ENCODE measurements at places on chromosomes 4 and X.

DNA sequence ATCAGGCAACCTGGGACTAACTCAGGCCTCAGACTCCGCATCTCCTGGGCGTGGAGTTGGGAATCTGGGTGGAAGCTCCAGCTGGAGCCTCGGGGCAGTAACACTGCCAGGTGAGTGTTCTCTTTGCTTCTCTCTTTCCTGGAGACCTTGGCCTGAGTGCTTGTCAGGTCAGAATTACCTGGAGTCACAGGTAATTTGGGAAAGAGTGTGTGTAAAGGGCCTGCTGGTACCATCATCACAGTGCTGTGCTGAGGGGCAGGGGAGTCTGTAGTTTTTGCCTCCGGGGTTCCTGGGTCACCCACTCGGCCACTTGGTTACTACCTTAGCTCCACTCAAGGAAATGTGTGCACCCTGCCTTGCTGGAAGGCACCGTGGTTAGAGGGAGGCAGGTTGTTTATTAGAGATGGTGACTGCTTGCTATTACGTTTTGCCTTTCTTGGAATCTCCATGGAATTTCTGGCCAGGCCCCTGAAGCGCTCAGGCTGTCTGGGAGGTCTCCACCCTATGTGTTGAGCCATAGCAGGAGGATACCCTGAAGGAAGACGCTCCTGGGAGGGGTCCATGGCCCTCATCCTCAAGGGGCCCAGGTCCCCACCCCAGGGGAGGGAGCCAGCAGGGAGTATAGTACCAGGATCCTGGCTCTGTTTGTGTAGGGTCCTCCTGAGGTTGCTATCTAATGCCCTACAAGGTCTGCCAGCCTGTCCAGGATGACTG, 2.9 kb downstream of the GPR78 start:
- DNase-seq, result no peak

DNA sequence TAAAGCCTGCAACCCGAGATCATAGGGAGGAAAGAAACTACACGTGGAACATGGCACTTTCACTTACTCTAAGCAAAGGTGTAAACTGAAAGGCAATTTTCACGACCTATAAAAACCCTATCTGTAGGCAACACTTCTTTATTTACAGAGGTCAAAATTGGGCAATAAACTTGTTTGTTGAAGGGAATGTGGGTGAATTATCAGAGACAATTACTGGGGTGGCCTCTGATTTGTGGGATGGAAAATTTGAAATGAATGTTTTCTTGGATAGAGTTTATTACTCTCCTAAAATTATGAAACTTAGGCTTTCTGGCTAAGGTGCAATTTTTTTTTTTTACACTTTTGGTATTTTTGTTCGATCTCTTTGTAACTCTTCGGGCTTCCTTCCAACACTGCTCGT, 734.1 kb upstream of the TENM3 start:
- DNase-seq, result no peak

GRCh38 chr4:94828882-94829281, 71.1 kb downstream of the BMPR1B start:
- DNase-seq, result peak; percentile 97

- DNase-seq, result no peak
Measured at GRCh38 chr4:112225157-112225556, 6.4 kb upstream of the AP1AR start.

- peak; percentile 35 for DNase-seq
Measured at GRCh38 chr4:55345980-55346850, at the start of gene SRD5A3. TSS of gene SRD5A3 (plus strand) at chr4:55346242. CDS start at chr4:55346337, 95 bp downstream.

DNA sequence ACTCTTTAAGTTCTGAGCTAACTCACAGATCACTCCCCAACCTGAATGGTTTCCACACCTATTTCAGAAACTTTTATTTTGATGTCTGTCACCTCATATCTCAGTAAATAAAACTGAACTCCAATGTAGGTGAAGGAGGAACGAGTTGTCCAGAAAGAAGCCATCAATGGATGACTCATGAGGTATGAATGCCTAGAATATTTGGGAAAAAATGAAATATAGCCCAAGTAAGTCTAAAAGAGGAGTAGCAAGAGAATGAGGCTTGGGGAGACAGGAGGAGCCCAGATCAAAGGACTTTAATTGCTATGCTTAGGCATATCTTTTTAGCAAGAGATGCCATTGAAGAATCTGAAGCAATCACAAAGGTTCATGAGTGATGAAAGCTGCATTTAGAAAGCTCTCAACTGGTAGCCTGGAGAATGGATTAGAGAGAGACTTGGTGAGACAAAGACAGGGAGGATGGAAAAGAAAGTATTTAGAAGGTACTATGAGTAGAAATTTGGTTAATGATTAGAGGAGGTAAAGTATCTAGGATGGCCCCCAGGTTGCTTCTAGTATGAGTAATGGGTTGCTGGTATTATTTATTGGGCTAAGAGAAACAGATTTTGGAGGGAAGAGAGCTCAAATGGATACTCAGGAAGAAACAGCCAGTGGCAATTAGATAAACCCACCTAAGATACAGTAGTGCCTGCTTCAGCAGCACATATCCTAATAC, 39.4 kb downstream of the NOCT start:
- no peak for DNase-seq

- DNase-seq, result no peak
Measured at GRCh38 chr4:116088771-116089170, 975.4 kb upstream of the NDST4 start.

DNA sequence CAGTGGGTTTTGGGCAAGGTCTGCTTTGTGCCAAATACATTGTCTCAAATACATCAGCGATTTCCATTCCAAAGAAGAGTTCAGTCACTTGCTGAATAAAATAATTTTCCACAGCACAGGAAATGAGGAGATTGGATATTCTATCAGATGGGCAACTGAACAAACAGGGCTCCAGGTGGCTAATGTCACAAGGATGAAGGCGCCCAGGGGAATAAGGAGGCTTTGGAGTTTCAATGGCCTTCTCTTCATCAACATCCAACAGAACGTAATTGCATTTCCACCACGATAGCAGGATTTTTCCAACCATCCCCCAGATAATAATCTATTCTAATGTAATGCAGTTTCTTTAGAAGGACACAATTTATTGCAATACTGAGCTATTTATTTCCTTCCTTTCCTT, 104.7 kb upstream of the KLHL13 start:
- DNase-seq, result no peak

GRCh38 chr4:184427687-184428086, 46.7 kb downstream of the IRF2 start:
- DNase-seq, result no peak

- no peak for DNase-seq
Measured at GRCh38 chrX:12947545-12948235, 27.2 kb upstream of the TMSB4X start.

GRCh38 chr4:2646396-2647149, 109.6 kb downstream of the TNIP2 start:
- DNase-seq, result no peak

GRCh38 chr4:174255374-174255773, 28.1 kb downstream of the FBXO8 start:
- DNase-seq, result no peak

GRCh38 chr4:101835121-101835904, 44.8 kb downstream of the BANK1 start:
- peak; percentile 86 for DNase-seq

GRCh38 chr4:142373610-142374009, 472.5 kb downstream of the INPP4B start:
- DNase-seq, result peak; percentile 60

DNA sequence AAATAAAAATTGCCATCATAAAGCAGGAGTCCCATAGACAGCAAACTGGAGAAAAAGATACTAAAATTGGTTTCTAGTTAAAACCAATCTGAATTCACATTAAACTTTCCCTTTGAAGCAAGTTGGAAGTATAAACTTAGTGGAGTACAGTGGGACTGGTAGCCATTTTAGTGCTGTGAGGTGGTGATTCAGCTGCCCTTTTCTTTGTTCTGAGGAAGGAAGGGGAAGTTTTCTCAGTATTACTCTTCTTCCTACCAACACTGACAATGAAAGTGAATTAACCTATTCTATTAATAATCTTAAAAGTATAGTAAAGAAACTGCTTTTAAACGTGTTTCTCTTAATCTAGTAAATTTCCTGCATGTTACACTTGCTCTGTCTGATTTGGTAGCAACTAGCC, 36.7 kb downstream of the SLC9A6 start:
- DNase-seq, result no peak

- DNase-seq, result no peak
Measured at GRCh38 chrX:148185631-148186030, 204.5 kb downstream of the FMR1NB start.

GRCh38 chr4:123676890-123677229, 280.3 kb downstream of the SPRY1 start:
- peak; percentile 43 for DNase-seq

Measured in bronchial epithelial cell (primary cell).